ENCODE measurements at places on chromosomes 2 and 18.

GRCh38 chr2:14148216-14148615, 484.3 kb upstream of the LRATD1 start:
- DNase-seq, result no peak

- no peak for DNase-seq
Observed at GRCh38 chr2:54545702-54546450, 89.7 kb downstream of the SPTBN1 start.

- DNase-seq, result no peak
Observed at GRCh38 chr18:36534154-36534688, 236.7 kb downstream of the FHOD3 start.

DNA sequence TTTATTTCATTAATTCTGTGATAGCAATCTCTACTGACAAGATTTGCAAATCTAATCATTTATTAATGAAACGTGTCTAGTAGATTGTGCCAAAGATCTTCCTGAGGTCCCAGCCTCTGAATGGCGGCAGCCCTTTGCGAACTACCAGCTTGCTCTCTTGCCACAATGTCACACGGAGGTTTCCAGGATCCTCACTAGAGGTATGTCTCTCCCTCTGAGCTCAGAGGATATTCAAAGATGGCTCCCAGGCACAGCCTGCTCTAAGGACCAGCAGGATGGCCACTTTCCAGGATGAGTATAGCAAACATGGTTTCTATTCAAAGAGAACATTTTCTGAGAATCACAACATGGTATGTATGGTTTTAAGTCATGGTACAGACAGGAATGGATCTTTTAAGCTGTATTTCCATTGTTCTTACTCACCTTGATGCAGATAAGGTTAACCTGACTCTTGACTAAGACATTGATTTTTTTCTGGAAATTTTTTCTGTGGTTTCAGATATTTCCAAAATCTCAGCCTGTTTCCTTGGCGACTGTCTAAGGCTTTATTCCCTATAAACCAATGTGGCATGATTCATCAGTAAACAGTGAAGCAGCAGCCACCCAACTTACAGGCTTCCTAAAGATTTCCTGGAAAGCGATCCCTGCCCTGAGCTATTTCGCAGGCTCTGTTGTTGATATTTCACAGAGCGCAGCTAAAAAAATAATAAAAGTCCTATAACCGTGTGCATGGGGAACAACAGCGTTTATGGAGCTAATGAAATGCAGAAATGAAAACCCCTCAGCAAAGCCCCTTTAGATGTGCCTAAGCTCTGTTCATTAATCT, 54.1 kb upstream of the KLF7 start:
- DNase-seq, result no peak

DNA sequence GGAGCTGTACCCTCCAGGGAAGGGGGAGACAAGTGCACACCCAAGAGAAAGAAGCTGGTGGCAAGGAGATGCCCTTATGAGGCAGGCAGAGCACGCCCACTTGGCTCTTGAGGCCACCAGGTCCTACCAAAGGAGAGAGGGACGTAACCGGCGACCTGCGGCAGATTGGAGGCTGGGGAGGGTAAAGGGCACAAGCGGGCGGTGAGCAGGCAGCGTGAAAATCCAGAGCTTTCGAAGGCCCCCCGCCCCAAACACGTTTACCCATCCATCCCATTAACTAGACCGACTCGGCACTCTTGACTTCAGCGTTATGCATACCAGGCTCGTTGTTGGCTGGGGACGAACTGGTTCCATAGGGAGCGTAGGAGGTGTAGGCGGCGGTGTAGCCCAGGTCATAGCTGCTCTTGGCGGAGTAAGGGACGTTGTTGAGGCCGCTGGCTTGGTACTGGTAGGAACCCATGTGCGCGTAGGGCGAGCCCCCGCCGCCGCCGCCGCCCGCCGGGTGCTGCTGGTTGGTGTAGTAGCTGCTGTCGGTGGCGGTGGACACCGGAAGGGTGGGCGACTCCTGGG, 794 bp downstream of the DLX2 start:
- peak; percentile 23 for DNase-seq

DNA sequence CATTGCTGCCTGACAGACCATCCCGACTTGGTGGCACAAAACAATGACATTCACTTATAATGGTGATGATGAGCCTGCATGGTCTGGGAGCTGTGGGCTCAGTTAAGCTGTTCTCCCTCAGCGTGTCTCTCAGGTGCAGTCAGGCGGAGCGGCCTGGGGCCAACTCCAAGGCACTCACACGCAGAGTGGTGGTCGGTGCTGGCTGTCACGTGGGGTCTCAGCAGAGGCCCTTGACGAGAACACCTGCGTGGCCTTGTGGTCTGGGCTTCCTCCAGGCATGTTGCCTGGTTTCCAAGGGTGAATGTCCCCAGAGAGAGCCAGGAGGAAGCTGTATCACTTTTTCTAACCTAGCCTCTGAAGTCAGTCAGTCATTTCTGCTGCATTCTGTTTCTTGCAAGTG, 29.8 kb downstream of the ARMC9 start:
- no peak for DNase-seq

- DNase-seq, result no peak
Observed at GRCh38 chr2:30363406-30363805, 83.6 kb upstream of the LCLAT1 start.

DNA sequence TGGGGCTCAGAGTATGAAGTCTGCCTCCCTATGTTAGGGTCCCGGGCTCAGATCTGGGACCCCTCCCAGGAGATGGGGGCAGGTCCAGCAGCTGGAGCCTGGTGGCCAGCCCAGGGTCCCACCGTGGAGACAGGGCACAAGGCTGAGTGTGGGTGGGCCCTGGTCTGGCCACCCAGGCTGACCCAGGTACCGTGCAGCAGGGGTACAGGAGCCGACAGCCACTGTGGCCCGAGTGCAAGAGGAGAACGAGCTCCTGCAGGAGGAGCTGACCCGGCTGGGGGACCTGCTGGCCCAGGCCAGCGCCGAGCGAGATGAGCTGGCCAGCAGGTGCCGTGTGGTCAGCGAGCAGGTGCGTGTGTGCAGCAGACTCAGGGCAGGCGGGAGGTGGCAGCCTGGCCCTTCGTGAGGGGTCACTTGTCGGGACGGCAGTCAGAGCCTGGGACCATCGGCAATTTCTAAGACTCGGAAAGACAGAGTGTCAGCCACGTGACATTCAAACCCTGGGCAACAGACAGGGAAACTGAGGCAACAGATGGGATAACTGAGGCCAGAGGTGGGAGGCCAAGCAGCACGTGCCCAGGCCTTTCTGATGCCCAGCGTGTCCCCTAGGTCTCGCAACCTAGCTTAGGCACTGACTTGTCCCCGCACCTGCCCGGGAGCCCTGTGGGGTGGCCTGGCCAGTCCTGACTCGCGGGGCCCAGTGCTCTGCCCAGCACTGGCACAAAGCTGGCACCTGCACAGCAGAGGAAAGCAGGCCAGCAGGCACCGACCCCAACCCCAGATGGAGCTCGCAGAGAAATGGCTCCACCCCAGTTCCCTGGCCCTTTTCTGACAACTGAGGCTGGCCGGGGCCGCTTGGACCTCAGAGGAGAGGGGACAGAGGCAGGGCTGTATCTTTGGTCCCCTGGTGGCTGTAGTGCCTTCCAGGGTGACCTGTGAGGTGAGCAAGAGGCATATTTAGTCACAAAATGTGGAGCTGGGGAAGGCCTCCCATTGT, 13.9 kb downstream of the CROCC2 start:
- DNase-seq, result no peak

DNA sequence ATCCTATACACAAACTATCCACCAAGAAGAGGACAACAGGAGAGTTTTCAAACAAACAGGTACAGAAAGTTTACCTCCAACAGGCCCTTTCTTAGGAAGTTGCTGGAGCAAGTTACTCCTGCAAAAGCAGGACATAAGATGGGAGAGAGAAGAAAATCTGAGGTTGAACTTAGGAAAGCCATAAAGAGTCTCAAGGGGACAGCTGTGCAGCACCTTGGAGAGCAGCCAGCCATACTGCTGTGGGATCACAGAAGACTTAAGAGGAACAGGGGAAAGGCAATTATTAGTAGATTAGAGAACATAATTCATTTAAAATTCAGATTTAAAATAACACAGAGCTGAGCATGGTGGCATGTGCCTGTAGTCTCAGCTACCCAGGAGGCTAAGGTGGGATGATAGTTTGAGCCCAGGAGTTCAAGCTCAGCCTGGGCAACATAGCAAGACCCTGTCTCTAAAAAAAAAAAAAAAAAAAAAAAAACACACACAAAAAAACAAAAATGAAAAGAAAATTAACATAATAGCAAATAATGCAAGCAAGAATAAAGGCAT, 148.1 kb upstream of the SIX3 start:
- DNase-seq, result no peak

- DNase-seq, result no peak
Observed at GRCh38 chr18:59324623-59324971, 6.1 kb upstream of the CPLX4 start.

DNA sequence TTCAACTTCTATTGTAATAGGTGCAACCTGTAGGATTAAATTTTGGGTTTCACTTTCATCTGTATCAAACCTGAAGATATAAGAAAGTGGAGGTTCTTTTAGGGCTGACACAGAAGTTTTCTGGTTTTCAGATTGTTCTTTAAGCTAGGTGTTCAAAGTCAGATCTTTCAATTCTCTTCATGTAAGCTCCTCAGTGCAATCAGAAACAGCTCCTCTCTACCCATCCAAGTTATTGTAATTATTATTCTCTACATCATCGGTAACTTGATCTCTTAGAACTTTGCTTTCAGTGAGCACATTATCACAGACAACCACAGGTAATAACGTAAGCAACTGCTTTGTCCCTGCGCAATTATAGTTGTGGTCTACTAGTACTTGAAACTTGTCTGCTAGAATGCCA, 179.4 kb downstream of the MYCN start:
- DNase-seq, result no peak

DNA sequence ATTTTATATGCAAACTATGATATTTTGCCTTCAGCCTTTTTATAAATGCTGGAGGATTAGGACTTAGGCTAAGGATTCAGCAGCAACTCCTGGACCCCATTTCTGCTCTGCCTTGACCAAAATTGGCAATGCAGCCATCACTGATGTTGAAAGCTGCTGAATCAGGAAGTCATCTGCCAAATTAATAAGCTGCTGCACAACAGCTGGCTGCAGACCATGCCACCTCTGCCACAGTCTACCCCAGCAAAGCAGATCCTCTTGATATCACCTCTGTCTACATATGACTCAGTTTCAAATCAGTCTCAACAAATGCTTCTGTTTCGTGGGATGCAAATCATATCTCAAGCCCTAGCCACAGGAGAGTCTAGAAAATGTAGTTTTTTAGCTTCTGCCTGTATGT, 7.1 kb upstream of the SOS1 start:
- DNase-seq, result peak; percentile 16

DNA sequence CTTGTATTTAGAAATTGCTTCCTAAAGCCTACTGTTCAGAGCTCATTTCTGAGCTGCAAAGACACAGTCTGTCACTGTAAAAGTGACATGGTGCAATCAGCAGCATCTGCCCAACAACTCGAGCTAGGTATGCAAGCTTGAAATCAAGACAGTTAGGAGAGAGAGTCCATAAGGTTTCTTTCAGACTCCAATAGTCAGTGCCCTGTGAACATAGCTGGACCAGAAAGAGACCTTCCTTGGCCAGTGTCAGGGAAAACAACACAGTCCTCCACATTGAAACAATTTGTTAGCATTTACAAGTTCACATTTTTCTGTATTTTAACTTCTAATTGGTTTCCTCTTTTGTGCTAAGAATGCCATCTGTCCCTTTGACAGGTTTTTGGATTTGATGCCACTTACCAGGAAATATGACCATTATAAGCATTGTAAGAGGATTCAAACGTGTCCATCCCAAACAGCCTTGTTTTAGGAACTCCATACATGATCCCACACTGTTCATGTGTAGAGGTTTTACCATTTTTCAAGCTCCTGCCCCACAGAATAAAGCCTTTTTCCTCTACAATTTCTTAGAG, 8.9 kb upstream of the MYCN start:
- no peak for DNase-seq

- no peak for DNase-seq
Observed at GRCh38 chr2:129885735-129886134, 93.7 kb upstream of the RAB6C start.

GRCh38 chr2:230865766-230866755, 1.3 kb downstream of the ITM2C start:
- DNase-seq, result no peak

- DNase-seq, result no peak
Observed at GRCh38 chr2:22690096-22690495, 694.9 kb upstream of the KLHL29 start.

All from stimulated activated CD8-positive, alpha-beta memory T cell treated with anti-CD3 and anti-CD28 coated beads, Interleukin-7, amount 100 ng/mL, for 4 hours (primary cell).